ENCODE measurements at places on chromosomes 2 and 18. TPM values are rescaled to one million over a fixed set of nuclear protein-coding genes. Genes with fewer than 3 reads are reported as not detected.

- DNase-seq, result no peak
These were observed 35.2 kb upstream of the NETO1 start for GRCh38 chr18:72903033-72903432.

DNA sequence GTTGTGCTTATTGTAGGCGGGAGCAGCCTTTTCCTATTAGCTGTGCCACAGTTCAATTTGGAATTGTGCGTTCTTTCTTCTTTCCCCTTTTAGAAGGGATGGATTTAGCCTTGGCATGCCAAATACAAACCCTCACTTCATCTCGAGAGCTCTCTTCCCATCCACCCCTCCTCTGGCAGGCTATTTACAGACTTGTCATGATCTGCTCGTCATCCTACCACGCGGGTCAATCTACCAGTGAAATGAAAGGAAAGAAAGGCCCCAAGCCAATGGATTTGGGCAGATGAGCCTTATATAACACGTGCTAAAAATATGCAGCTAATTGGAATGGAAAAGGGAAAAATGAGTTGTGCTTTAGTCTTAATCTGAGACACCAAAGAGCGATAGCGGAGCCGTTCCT is 277.5 kb downstream of the PRKCE start:
- no peak for DNase-seq

CTLA4 gene
- 1.8 TPM for total RNA-seq

- no peak for DNase-seq
These were observed 18.6 kb upstream of the SCRN3 start for GRCh38 chr2:174376967-174377366.

DNA sequence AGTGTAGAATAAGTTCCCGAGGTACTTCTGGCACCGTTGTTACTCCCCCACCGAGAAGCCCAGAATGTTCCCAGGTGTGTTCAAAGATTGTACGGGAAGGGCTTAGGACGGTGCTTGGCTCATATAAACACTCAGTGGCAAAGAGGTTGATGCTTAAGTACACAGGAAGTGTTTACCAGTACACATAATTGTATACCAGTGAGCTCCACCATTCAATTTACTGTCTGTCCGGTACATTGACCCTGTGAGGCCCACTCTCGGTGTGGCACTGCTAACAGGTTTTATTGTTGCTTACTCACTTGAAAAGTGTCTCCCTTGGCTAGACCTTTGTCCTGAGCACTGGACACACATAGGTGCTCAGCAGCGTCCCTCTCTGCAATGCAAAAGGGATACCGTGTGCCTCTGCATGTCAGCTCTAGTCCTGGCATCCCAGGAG is 191.0 kb downstream of the NEDD4L start:
- no peak for DNase-seq

DNA sequence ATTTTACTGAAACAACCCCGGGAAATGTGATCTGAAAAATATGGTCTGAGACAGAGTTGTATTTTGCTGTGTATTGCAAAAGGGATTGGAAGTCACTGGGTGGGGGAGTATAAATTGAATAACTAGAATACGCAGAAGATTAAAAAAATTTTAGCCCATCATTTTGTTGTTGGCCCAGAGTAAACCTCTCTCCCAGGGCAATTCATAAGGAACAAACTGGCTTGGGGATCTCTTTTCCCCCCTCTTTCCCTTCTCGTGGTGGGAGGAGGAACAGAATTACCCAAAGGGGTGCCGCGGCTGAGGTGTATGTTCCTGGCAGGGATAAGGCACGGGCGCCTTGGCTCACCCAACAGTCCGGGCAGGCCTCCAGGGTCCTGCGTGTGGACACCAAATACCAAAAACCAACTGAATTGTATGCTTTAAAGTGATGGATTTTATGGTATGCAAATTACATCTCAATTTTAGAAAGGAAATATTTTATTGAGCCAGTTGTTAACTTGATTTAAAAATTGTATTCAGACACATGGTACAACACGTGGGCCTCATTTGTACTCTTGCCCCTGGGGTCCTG is 121.2 kb upstream of the SPRED2 start:
- DNase-seq, result no peak

All from aorta (tissue), 5 donors.